Lung (tissue), 17 donors: ENCODE measurements at places on chromosomes 2 and 18. TPM values are rescaled to one million over a fixed set of nuclear protein-coding genes. Genes with fewer than 3 reads are reported as not detected.

The CD28 gene
- 1.0 TPM for total RNA-seq

The SPDYA gene
- total RNA-seq, result 6.9 TPM

- H3K4me1 ChIP-seq, result no peaks in the 10 kb centered on the region
- no peak overlapping the region for H3K4me3 ChIP-seq
- H3K36me3 ChIP-seq, result no peaks in the 10 kb centered on the region
Observed at GRCh38 chr2:139271149-139271548, 491.0 kb upstream of the NXPH2 start.

DNA sequence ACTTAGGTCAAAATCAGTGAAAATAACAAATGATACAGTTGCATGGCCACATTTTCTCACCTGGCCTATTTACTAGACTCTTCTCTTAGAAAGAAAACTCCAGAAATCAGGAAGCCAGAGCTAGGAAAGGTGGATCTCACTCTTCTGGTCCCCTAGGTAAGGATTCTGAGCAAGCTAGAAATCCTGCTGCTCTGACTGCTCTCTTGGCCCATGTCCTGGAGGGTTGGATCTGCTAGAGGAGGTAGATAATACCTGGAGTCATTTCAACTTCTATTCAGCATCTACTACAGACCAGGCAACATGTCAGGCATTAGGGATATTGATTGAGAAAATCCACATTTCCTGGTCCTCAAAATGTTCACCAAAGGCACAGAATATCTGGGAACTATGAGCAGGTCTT, 34.9 kb downstream of the AKAIN1 start:
- H3K4me1 ChIP-seq, result no peaks in the 10 kb centered on the region
- no peaks in the 10 kb centered on the region for H3K36me3 ChIP-seq
- H3K27ac ChIP-seq, result no peak overlapping the region
- H3K27me3 ChIP-seq, result no peaks in the 10 kb centered on the region

- H3K36me3 ChIP-seq, result no peaks in the 10 kb centered on the region
- DNase-seq, result no peak
- H3K27me3 ChIP-seq, result no peaks in the 10 kb centered on the region
- H3K4me1 ChIP-seq, result peaks cover 11% of the 10 kb centered on the region
- H3K4me3 ChIP-seq, result no peak overlapping the region
- no peak overlapping the region for H3K27ac ChIP-seq
Observed at GRCh38 chr18:10291568-10291981, 162.9 kb upstream of the APCDD1 start.

- H3K4me3 ChIP-seq, result no peak overlapping the region
- no peaks in the 10 kb centered on the region for H3K27me3 ChIP-seq
- no peak for DNase-seq
- H3K36me3 ChIP-seq, result no peaks in the 10 kb centered on the region
Observed at GRCh38 chr2:79139423-79139822, 19.1 kb downstream of the REG1A start.
